ENCODE measurements at places on chromosomes 7 and 10.

- no peak for DNase-seq
These were observed 138.5 kb upstream of the GDF10 start for GRCh38 chr10:47161465-47161864.

DNA sequence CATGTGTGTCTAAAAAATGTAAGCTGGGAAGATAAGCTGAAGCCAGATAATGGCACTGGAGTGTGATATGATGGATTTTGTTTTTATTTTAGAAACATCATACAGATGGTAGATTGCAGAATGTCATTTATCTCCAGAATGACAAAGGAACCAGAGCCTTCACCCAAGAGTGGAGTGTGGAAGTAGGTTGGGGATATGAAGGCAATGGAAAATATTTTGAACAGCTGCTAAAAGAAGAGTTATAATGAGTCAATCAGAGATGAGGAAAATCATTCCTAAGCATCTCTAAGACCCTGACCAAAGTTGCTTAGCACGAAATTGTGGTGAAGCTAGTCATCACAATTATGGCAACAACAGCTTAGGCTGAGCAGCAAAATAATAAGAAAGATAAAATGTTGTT is 39.8 kb upstream of the POM121L12 start:
- no peak for DNase-seq

GRCh38 chr10:120204877-120205276 is 252.2 kb upstream of the PLPP4 start:
- DNase-seq = no peak

GRCh38 chr10:101079874-101080273 is 18.1 kb downstream of the KAZALD1 start:
- DNase-seq = no peak

DNA sequence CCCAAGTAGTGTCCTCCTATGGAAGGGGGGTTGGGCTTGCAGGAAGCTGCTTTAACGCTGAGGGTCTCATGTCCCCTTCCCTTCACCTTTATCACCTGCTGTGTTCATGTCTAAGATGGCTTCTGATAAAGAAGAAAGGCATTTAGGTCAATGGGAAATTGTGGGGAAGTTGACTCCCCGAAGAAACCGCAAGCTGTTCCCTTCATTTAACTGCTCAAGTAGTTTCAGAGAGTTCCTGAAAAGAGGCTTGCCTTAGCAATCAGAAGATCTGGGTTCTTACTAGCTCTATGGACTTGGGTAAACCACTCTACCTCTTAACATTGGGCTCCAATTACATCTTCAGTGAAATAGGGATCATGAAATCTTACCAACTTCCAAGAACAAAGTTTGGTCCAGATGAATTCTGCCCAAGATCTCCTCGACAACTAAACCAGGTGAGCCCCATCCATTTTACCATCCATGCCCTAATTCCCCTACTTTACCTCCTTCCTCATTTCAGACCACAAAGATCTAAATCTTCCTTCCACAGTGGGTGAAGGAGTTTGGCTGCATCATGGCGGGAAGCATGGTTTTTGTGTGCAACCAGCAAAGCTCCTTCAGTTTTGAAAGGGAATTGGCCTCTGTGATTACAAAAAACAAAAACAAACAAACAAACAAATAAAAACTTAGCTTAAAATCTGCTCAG is 30.4 kb upstream of the UCN3 start:
- no peak for DNase-seq

GRCh38 chr10:63760708-63761047 is 239.5 kb downstream of the REEP3 start:
- no peak for DNase-seq

DNA sequence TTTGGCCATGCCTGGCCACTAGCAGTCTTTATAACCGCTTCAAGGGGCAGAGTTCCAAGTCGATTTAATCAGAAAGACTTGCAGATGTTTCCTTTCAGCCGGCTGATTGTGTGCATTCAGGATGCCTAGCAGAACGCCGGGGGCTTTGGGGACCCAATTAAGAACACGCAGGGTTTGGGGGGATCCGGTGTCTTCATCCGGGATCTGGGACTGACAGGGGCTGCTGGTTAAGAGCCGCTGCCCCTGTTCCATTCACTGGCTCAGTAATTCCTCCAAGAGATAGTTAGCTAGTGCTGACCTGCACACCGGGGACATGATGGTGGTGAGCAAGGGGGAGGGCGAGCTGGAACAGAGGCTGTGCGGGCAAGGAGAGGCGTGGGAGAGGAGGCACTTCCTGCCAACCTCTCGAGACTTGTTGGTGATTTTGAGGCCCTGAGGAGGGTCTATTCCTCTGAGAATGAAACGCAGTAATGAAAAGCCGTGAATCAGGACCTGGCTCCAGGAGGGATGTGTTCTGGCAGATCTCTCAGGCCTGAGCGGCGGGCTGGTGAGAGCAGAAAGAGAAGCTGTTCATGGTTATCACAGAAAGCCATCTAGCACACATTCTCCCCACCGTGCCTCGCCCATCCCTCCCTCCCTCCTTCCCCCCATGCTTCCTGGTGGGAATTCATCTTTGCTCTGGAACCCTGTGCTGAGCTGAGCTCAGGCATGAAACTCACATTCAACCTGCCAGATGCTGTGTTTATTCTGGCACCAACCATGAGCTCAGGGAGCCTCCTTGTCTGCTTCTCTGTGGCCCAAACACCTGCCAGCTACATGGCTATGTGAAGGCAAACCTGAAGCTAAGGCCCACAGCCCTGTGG is 152.0 kb downstream of the CCDC3 start:
- no peak for DNase-seq

DNA sequence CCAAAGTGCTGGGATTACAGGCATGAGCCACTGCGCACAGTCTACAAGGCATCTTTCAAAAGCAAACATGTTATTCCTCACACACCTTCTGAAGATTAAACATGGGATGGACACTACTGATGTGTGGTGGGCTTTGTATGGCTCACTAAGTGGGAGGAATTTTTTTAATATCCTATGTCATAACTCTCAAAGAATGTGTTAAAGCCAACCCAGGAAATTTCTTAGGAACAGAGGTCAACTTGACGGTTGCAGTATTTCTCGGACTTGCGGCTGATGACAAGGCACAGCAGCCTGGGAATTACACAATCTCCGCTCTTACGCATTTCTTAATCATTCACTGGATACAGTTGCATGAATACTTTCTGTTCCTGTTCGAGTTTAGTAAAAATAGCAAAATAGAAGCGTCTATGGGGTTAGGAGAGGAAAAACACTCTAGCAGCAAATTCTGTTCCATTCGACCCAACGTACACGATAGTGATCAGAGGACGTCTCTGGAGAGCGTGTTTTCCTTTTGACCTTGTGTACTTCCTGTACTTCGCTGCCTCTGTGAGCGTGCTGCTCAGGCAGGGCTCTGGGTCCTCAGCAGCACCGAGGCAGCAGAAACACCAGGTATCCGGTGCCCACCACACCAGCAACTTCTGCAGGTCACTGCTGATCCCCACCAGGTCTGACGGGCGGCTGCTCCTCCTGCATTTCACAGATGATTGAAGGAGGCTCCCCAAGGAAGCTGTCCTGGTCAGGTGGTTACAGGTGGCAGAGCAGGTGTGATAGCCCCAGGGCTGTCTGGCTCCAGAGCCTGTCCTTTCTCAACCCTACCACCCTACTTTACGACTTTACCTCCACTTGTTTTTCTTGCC is 26.4 kb upstream of the SRGN start:
- DNase-seq = no peak

- DNase-seq = no peak
These were observed 204.1 kb upstream of the NFE2L3 start for GRCh38 chr7:25947669-25948516.
